Epithelial cell of prostate (primary cell): ENCODE measurements at places on chromosomes 3 and 15.

GRCh38 chr3:130800829-130801228, 54.2 kb upstream of the PIK3R4 start:
- DNase-seq: no peak

DNA sequence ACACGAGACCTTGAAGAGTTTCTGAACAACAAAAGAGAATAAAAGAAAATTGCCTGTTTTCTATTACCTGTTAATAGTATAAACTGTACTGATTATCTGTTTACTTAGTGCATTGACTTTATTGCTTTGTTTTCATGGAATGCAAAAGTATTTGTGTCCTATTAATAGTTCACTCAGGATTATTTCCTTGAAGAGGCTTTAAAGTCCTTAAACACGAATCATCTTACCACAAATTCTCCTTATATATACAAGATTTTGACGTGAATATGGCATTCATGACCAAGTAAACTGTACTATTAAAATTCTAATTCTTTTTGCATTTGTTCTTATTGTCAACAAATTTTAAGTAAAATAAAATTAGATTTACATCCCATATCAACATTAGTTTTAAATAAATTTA, 513.0 kb downstream of the NTRK3 start:
- DNase-seq: no peak

- DNase-seq: no peak
These were observed 1.2 kb upstream of the ITIH4 start for GRCh38 chr3:52831500-52832301.

- no peak for DNase-seq
These were observed 884.7 kb downstream of the NAALADL2 start for GRCh38 chr3:175743733-175744400.

DNA sequence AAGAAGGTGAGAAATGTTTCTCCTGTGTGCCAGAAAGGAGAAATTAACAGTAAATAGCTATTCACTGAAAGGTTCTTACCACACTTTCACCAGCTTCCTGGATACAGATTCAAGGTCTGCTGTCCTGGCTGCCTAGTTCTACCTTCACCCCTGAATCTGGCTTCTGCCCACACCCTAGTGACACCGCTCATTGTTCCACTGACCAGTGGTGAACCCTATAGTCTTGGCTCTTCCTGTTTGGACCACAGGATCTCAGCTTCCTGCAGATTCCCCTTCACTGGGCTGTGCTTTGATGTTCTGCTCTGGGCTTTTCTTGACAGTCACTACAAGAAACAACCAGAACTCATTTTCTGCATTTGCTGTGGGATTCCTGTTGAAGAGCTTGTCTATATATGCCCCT, 250.0 kb downstream of the XXYLT1 start:
- DNase-seq: no peak

DNA sequence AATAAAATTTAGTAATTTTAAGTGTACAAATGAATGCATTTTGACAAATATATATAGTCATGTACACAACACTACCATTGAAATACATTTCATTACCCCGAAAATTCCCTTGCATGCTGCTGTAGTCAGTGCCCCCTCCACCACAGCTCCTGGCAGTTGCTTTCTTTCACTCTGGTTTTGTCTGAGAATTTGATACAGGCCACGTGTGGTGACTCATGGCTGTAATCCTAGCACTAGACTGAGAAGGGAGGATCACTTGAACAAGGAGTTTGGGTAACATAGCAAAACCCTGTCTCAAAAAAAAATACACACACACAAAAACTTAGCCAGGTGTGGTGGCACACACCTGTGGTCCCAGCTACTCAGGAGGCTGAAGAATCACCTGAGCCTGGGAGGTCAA, 65.4 kb downstream of the TFRC start:
- DNase-seq: peak; percentile 27

DNA sequence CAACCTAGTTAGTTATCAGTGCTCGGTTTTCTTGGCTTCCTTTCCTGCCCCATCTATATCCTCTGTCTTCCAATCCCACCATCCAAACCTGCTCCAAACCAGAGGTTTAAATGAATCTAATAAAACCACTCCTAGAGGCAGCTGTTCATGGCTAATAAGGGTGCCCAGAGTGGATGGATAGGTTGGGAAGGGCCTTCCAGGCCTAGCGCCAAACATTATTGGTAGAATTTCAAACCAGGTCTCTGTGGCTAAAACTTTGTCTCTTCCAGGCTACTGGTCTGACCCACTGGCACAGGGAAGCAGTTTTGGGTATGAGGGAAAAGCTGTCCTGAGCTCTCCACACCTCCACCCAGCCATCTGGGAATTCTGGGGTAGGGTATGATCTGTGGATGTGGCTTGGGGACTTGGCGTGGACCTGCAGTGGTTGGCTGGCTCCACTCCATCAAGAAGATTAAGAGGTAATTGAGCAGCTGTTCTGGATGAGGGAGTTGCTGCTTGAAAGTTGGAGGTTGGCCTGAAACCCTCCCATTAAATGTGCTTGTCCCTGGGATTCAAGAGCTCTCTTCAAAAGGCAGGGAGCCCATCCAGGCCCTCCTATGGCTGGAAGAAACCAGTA, 29.3 kb upstream of the INSYN1 start:
- DNase-seq: no peak

GRCh38 chr15:63389902-63390670, 8.4 kb upstream of the CA12 start:
- no peak for DNase-seq

DNA sequence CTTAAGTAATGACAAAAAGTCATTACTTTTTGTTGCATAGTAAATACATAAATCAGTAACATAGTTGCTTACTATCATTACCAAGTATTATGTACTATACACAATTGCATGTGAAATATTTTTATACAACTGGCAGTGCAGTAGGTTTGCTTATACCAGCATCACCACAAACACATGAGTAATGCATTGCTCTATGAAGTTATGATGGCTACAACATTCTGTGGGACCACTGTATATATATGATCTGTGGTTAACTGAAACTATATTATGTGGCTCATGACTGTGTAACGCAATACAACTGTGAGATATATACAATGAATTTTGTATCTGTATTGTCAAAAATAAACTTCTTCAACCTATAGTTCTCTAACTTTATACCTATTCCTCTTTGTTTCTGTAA, 113.7 kb upstream of the RBMS3 start:
- DNase-seq: no peak

- no peak for DNase-seq
These were observed 32.4 kb downstream of the POC1A start for GRCh38 chr3:52121813-52122212.

- DNase-seq: no peak
These were observed 530.4 kb downstream of the NAALADL2 start for GRCh38 chr3:175389560-175389959.

GRCh38 chr3:38493031-38493430, 3.1 kb upstream of the EXOG start:
- no peak for DNase-seq

DNA sequence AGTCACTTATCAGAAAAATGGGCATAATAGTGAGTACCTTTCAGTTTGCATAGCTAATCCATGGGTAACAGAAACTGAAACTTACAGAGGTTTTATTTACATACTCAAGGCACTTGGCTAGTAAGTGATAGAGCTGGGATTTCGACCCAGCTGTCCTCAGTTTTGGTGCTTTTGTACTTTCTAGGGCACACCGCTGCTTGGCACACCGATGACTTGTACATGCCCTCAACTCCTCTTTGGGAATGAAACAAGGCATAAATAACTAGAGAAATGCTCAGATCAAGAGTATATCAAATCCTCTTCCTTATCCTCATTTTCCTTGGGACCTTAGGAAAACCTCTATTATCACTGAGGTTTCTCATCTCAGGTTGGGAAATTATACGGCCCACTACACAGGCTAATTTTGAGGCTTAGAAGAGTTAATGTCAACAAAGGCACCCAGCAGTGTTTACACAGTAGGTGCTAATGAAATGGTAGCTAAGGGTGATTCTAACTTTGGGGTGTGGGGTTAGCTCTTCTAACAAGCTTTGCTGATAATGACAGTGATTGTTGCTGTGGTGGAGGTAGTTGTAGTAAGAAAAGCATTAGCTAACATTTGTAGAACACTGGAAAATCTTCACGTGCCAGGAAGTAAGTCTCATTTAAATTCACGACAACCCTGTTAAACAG, 20.3 kb upstream of the DGKG start:
- no peak for DNase-seq

DNA sequence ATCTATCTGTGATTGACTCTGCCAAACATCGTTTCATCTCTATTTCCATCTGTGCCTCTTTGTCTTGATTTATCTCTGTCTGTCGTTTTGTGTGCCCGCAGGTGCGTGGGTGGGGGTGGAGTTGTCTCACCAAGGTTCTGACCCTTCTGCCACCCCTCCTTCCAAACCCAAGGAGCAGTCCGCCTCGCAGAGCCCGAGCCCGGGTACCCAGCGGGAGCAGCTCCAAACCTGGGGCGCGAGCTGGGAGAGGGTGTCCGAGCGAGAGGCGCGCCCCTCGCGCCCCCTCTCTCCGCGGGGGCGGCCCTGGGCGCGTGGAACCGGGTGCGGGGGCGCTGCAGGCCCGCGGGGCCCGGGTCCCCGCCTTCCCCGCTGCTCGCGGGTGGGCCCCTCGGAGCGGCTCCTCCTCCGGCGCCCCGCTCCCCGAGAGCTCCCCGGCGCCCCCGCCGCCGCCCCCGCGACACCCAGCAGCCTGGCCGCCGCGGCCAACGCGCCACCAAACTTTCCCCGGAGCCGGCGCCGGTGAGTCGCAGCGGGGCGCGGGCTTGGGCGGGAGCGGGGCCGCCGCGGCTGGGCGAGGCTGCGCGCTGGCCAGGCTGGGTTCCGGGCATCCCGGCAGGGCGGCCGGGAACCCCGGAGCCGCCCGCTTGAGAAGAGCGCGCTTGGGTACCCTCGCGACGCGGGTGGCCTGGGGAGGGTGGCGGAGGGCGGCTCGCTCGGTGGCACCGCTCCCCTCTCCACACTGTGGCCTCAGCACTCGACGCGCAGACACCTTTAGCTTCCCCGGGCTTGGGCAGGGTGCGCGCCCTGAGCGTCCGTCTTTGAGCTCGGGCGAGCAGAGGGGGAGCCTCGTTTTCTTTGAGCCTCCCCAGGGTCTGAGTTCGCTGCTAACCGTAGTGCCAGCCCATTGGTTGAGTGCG, at the start of gene HRH1:
Gene HRH1, plus strand, starts transcription at position 458 of the 917 bp plus-strand sequence. CDS start 104,545 bp downstream, outside the sequence.
- no peak for DNase-seq

DNA sequence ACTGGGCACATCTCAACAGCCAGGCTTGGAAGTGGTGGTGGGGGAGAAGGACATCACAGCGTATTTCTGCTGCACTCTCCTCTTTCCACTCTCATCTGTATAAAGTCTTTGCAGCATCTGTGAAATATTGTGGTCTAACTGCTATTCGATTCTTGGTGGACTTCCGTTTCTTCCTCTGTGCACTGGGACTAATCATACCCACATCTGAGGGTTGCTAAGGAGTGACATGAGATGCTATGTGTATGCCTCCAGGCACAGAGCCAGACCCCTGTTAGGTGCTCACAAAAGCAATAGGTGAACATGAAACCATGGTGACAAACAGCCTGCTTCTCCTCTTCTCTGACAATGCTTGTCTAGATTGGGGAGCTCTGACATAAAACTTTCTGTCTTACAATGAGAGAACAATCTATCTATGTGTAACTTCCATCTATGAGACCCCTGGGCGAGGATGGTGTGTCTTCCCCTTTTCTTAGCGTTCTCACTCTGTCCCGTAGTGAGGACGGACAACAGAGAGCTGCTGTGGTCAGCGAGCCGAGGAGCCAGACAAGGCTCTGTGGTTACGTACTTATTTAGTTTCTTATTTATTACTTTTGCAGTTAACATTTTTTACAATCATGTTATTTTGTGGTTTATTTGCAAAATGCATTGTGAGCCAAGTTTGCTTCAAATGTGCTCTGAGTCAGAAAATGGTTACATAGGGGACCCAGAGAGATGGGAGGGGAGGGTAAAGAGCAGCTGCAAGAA, 196.7 kb upstream of the TPRG1 start:
- no peak for DNase-seq

DNA sequence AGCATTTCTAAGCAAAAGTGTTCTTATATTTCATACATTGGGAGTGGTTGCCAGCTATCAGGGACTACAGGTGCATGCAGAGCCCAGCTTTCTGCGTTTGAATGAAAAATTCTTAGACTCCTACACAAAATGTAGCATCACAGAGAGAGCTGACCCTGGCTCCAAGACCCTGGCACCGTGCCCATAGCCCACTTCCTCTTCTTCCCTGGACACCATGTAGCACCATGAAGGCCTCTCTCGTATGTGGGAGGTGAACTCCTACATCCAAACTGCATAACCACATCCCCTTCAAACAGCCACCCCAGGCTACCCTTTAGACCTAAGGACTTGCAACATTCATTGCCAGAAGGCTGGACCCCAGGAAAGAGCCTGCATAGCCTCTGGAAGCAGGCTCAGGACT, 35.8 kb upstream of the ATOSA start:
- DNase-seq: no peak

GRCh38 chr3:57959423-57960173, 48.6 kb upstream of the FLNB start:
- no peak for DNase-seq

DNA sequence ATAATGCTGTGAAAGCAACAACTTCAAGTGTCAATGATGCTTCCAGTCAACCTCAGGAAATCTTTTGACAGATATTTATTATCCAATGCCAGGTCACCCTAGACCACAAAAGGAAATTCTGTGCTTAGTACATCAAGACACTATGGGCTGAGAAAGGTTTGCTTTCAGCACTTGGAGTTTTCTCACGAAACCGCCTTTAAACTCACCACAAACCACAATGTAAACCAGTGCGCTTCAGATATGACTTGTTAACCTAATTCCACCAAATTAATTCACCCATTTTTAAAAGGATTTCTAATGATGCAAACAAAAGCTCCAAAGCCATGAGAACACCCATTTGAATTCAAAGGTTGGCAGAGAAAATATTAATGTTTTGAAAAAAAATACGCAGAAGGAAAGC, 292.9 kb upstream of the NR2F2 start:
- DNase-seq: no peak

DNA sequence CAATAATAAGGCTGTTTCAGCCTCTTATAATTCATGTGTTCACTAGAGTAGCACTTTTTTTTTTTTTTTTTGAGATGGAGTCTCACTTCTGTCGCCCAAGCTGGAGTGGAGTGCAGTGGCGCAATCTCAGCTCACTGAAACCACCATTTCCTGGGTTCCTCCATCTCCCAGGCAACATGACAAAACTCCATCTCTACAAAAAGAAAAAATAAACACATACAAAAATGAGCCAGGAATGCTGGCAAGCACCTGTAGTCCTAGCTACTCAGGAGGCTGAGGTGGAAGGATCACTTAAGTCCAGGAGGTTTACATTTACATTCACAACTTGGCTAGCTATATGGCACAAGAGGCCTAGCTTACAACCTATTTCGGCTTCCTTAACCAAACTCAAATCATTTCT, 6.8 kb downstream of the USP4 start:
- DNase-seq: no peak
